ENCODE measurements at places on chromosomes 2 and 18.

- DNase-seq: no peak
Measured at GRCh38 chr2:55779459-55780421, 86.1 kb upstream of the PNPT1 start.

- no peak for DNase-seq
Measured at GRCh38 chr2:240888130-240888889, 7.6 kb downstream of the MAB21L4 start.

- DNase-seq: no peak
Measured at GRCh38 chr2:181643151-181643550, 13.8 kb downstream of the CERKL start.

GRCh38 chr2:54099370-54099769 is 16.0 kb upstream of the ACYP2 start:
- DNase-seq: no peak

DNA sequence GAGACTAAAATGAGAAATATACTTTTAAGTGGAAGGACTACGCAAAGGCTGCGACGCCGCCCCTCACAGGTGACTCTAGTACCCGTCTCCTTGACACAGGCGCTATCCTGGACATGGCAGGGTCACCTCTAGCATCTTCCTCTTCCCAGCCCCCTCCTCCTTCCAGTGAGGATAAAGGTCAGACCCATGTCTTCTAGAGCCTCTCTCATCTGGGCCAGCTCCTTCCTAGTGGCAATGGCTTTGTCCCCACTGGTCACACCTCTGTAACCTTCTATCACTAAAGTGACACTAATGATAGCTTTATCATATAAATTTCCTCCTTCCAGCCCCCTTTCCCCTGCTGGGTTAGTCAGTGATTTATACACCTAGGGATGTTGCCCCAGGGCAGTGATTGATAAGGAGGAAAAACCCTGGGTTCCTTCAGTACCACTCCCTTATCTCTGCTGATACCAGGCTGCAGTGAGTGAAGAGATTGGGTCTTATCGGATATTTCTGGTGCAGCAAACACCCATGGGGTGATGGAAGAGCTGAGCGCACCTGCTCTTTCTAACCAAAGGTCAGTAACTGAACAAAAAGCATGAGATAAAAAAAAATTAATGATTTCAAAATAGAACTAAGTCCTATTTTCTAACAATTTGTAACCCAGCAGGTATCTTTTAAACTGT is 62.0 kb upstream of the FZD5 start:
- DNase-seq: no peak

DNA sequence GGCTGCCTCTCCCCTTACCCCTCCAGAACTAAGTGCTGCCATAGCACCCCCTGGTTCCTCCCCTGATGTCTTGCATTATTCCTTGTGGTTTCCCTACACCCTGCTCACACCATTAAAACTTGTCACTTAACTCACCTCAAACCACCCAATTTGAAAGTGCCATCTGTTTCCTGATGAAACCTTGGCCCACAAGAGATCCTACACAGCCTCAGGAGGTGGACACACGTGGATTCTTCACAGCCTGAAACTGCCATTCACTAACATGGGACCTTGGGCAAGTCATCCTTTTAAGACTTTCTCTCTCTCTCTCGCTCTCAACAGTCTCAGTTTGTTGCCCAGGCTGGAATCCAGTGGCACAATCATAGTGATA is 27.5 kb upstream of the FAM124B start:
- DNase-seq: no peak

DNA sequence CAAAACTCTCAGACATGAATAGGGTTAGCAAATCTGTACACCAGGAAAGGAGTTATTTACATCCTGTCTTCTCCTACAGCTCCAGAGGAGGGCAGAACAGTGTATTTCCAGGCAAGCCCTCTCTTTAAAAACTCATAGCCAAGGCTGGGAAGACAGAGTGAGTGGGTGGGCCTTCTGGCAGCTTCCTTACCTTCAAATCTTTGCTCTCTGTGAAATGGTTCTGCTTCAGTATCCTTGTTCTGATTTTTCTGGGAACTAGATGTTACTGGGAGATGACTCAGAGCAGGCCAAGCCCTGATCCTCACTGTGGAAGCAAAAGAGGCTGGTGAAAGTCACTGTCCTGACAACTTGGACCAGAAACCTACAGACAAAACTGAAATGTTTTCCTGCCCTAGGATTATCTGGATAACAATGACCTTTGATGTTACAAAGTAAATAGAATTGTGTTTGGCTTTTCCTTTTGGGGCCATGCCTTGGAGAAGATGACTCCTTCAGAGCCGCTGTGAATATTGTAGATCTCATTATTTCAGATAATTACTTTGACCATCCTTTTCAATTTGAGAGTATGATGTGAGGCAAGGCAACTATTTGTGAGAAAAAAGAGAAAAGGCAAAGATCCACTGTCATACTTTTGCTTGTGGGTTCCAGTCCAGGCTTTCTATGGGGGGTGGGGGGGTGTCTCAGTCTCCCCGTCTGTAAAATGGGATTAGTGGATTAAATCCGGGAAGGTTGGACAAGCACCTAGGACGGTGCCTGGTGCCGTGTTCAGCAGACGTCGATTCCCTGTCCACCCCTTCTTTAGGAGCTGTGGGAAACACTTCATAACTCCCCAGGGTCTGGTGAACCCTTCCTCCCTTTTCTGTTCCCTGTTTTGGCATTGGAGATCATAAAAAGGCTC is 644 bp upstream of the QPCT start:
- DNase-seq: no peak

DNA sequence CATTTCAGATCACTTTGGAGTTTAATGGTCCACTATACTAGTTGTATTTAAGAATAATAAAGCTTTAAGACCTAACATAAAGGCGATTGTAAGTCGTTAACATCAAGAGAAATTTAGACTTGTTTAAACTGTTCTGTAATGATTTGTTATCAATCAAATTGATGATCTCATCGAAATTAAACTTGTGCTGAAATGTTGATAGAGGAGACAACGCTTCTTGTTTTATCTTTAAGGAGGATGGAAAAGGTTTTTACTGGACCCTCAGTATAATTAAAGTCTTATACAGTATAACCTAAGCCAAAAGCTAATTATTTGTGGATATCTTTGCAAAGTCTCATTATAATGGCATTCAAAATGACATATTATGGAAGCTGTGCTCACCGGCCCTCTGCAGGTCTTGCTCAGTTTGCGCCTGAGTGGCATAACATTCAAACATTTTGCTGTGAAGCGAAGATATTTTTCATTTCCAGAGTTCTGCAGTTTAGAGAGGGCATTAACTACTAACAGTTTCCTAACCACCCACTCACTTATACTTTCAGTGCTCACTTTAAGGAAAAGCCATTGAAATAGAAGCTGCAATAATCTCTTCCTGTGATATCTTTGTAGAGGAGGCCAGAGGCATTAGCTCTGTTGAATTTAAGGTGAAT is 1.4 kb upstream of the SERTAD2 start:
- no peak for DNase-seq

GRCh38 chr2:139514951-139515350 is 734.8 kb upstream of the NXPH2 start:
- no peak for DNase-seq

GRCh38 chr2:124666976-124667375 is 641.9 kb downstream of the CNTNAP5 start:
- no peak for DNase-seq

DNA sequence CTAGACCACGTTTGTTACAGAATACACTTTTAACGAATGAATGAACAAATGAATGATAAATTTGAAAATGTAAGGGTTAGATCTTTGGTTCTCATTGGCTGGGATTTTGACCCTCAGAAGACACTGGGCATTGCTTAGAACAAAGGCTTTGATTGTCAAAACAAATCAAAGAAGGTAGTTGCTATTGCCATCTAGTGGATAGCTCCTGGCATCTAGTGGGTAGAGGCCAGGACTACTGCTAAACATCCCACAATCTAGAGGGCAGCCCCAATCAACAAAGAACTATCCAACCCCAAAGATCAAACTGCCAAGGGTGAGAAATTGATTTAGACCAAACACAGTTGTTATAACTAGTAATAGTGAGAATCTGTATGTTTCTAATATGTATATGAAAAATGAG is 552.3 kb downstream of the KCNJ3 start:
- no peak for DNase-seq

GRCh38 chr2:41496908-41497307 is 550.9 kb upstream of the PKDCC start:
- no peak for DNase-seq

DNA sequence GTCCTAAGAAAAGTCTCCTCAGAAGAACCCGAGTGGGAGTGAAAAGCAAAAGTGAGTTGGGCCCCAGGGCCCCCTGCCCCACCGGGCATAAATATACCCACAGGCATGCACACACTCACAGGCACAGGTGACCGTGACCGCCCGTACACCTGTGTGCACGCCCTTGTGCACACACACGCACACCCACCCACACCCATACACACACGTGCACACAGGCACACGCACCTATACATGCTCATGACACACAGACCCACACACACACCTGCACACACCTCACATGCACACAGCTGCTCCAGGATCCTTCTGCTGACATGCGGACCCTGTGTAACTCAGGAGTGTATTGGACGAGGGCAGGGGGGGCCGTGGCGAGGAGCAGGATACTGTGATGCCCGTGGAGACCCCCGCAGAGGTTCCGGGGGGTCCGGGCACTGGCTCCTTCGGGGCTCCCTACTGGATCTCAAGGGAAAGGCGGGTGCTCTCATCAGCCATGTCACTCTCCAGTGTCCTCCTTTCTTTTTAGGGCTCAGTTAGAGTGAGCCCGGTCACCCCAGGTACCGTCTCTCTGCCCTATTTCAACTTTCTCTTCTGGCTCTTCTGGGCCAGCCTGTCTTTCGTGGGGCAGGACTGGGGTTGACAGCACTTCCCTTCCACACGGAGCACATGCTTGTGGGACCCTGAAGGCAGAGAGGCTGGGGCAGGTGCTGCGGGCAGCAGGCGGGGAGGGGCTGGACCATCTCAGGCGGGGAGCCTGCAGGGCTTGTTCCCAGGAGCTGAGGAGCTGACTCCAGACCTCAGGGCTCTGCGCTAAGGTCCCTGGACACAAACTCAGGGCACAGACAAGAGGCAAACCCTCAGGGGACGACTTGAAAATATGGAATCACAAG is 48.5 kb downstream of the TPO start:
- no peak for DNase-seq

GRCh38 chr2:11853197-11853588 is 106.8 kb downstream of the LPIN1 start:
- DNase-seq: no peak

- DNase-seq: no peak
Measured at GRCh38 chr18:45175511-45175910, 439.8 kb upstream of the SLC14A2 start.

- no peak for DNase-seq
Measured at GRCh38 chr2:46816151-46816845, 99.3 kb downstream of the MCFD2 start.

DNA sequence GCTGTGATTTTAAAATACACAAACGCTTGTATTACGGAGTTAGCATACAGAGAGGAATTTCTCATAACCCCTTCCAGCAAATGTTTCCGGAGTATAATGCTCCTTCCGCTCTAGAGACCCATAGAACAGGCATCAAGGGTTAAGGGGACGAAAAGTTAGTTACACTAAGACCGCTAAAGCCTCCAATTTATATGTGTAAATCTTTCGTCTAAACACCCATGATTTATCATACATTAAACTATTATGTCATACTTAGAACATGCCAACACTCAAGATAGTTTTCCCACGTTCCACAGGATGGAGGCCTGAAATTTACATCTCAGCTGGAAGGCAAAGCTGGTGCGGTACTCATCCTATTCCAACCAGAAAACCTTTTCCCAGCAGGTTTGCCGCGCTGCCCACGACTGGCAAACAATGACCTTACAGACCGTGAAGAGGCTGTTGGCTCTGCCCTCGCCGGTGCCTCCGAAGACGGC is 650 bp downstream of the ORMDL1 start:
- DNase-seq: no peak
